NCI-H526 treated with DMSO at 0.1 percent for 48 hours (cell line): ENCODE measurements at places on chromosomes 16 and 17.

DNA sequence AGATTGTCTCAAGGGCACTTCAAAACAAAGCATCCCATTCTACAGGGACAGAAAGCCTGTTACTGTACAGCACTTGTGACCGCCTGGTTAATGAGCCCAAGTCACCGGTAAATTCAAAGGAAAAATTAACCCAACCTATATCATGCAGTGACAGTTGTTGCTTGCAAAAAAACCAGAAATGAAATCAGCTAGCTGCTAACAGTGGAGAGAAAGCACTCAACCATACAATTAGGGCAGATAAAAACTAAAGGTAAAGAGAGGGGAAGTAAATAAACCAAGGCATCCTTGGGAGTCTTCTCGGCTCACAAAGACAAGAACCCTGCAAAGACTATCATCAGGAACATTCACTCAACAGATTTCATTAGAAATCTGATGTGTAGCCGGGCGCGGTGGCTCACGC is 5.9 kb downstream of the RETREG3 start:
- no peak for DNase-seq

- no peak for DNase-seq
These were observed 1.6 kb downstream of the RANGRF start for GRCh38 chr17:8290043-8290442.

- DNase-seq = no peak
These were observed 18.9 kb downstream of the UTP6 start for GRCh38 chr17:31882571-31882970.

GRCh38 chr17:81148571-81148970 is 16.7 kb upstream of the PVALEF start:
- no peak for DNase-seq

DNA sequence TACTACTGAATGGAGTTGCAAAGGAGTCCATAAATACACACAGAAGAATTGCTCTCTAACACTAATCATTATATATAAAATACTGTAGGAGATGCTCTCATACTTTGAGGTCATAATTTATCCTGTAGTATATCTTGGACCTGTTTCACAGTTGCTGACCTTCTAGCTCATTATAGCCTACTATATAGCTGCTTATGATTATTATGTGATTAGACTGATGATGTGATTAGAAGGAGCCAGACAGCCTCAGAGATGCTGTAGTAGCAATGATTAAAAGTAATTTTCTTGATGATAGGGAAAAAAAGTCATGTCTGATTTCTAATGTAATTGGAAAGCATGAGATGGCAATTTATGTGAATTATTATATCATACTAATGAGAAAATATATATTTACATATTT is 455.7 kb downstream of the CNTNAP4 start:
- no peak for DNase-seq

DNA sequence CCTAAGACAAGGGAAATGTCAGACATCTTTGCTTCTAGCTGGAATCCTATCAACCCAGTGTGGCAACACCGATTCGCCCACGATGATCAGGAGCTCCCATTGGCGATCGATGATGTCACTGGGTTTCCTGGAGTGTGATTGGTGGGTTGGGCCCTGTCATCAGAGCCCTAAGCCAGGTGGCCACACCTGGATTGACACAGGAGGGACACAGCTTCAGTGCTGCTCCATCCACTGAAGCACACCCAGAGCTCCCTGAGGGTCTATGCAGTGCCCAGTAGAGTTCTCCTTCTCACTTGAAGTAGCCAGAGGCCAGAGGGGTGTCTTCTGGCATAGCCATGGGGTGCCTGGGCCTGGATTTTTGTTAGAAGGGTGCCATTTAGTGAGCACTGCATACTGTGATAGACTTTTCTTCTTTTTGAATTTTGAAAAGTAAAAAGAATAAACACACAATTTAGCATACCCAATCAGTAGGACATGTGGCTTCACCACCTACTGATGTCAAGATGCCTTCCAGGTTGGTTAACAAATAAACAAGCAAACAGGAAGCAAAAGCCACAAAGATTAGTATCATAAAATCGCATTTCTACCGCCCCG is 77.6 kb downstream of the CMIP start:
- no peak for DNase-seq

DNA sequence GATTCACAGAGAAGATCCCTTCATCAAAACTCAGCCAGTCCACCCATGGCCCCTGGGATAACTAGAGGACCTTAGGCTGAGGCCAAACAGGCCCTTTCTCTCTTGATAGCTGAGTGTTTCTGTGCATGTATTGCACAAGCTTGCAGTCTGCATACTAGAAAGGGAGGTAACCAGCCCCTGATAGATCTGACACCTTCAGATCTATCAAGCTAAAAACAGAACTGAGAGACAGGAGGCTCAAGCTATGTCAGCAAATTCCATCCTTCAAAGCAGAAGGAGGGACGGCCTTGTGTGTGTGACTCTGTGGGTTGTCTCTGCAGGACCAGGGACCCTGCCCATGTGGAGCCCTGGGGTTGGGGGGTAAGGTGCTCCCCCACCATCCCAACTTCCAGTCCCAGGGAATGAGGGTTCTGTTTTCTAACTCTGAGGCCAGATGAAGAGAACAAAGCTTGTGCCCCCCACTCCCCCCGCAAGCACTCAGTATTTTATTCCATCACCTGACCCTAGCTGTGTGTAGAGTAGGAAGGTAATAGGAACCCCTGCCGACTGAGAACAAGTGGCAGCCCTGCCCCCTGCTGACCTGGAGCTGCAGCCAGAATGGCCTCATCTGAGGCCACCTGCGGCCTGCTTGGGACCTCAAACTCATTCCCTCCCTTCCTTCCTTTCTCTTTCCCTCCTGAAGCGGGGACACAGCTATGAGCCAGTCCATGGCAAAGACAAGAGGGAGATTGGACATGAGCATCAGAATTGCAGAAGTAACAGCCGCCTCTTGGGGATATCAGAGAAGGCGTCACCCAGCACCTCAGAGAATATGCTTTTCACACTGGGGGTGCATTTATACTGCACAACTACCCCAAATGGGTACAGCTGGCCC is 63.8 kb downstream of the SMPD3 start:
- DNase-seq = no peak

GRCh38 chr17:39562976-39563375 is 44.7 kb downstream of the NEUROD2 start:
- DNase-seq = no peak

DNA sequence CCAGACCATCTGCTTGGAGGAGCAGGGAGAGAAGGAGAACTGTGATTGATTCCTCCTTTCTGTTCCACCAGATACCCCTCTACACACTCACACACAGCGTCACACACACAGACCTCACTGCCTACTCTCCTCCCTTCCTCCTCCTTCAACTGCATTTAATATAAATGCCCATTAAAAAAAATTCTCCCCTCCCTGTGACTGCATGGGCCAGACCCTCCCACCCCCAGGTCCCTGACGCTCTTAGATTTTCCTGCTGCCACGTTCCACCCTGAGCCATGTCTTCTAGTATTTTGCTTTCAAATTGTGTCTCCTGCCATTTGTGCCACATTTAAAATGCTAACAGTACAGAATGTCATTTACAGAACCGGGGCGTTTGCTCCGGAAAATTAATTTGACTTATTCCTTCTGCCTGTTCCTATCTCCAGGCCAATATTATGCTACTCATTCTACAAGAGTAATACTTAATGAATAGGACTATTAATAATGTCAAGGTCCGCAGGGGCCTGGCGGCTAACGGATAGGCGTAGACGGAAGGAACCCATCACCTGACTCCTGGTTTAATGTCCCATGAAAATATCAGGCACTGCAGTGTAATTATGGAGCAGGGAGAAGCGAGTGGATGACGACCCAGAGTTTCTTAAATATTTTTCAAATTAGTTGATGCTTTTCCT is 100.2 kb downstream of the MRM1 start:
- DNase-seq = no peak

DNA sequence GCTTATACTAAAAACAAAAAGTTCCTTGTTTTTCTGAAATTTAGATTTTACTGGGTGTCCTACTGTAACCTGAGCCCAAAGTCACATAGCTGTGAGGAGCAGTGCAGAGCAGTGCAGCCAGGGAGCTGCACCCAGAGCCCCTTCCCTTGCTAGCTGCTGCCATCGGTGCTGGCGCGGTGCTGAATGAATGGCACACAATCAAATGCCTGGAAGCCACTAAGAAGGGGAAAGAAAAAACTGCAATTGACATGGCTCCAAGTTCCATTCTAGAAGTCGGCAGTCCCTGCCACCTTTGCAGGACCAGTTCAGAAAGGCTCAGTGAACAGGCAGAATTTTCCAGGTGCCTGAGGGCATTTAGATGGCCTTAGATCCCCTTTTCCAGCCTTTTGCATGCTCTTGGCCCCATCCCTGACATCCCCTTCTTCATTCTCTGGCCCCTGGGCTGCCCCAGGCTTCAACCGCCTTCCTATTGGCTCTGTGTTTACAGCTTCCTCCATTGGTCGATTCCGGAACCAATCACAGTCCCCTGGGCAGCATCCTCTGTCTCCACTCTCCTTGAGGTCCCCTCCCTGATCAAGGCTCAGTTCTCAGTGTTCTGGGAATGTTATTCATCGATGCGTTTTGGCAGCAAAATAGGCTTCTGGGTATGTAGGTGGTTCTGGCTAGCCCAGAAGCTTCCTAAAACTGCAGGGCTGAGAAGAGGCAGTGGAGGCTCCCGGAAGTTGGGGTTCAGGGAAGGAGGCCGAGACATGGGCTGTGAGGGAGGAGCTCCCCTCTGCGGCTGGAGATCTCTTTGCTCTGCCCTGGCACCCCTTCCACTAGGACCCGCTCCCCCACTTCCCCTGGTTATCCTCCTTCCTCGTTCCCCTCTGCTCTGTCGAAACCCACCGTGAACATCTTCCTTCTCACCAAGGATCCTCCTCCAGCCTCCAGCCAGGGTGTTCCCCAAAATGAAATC is 37.9 kb downstream of the ATP2C2 start:
- no peak for DNase-seq

GRCh38 chr16:76441876-76442275 is 164.7 kb downstream of the CNTNAP4 start:
- DNase-seq = no peak

DNA sequence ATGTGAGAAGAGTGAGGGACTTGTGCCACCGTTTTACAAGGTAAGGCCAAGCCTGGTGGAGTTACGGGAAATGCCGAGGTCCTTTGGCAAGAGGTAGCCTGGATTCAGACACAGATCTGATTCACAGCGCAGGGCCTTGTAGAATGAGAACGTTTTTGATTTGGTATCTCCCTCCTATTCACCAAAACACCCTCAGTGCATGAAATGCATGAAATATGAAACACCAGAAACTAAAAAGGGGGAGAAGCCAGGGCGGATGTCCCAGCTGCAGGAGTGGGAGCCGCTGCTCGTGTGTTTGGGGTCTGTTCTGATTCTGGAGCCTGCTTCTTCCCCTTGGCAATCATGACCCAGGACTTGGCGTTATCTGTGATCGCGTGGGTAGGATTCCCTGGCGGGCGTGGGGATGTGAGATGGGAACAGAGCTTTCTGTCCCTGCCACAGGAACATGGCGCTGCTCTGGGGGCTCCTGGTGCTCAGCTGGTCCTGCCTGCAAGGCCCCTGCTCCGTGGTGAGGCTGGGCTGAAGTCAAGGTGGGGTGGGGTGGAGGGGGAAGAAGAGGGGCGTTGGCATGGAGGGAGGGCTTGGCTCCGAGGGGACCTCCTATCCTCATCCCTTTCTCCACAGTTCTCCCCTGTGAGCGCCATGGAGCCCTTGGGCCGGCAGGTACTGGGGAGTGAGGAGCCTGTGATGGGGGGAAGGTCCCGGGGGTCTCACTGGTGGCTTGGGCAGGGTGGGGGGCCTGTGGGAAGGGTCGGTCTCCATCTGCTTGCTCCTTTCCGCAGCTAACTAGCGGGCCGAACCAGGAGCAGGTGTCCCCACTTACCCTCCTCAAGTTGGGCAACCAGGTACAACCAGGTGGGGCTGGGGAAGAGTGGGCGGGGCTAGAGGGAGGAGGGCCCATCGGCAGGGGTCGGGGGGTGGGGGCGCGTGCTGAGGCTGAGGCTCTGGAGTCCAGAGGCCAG is 2.2 kb downstream of the SERPINF2 start:
- no peak for DNase-seq

DNA sequence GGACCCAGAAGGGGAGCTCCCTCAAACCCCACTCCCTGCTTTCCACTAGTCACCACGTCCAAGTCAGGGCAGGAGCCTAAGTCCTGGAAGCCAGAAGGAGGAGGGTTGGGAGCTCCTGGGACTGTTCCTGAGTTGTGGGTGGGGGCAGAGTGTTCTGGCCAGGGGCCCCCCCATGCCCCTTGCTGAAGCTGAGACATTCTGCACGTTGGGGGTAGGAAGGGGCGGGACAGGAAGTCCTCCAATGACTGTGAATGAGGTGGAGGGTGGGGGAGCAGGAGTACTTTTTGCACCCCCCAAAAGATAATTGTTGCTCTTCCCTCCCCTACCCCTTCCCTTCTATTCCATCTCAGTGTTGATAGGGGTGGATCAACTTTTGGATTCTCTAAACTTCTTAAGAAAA is 21.4 kb upstream of the C17orf113 start:
- DNase-seq = no peak

- no peak for DNase-seq
These were observed 4.2 kb upstream of the GFOD2 start for GRCh38 chr16:67723151-67723910.

DNA sequence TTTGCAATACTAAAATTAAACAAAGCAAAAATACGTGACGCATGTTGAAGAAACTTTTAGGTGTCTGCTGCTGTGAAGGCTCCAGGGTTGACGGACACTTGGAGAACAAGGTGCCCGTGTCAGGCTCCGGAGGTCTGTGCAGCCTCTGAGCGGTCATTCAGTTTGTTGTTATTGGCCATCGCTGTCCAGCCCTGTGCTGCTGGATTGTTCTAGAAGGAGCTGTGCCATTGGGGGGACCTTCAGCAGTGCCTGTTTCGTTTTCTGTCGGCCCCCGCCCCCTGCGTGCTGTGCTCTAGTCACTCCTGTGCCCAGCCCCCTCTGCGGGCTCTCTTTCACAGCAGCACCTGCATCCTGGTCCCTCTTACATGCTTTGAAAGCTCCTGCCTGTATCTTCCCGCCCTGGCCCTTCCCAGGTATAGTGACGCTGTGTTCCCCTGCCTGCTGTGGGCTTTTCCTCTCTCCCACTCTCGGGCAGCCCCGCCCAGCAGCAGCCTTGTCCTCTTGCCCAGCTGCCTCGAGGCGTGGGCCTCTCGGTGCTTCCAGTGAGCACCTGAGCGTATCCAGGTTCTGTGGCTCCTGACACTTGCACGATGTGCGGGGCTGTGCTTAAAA is 50.7 kb downstream of the RNF213 start:
- no peak for DNase-seq

DNA sequence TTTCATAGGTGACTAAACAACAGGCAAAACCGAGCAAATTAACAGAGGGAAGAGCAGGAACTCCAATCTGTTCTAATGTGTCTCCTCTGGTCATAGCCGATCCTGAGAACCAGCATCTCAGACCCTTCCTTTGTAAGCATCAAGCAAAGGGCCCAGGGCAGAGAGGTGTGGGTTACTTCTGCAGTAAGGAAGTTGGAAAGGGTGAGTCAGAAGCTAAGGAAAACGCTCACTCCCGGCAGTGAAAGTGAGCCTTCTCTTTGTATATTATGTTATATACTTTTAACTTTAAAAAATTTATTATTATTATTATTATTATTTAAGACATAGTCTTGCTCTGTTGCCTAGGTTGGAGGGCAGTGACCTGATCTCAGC is 77.7 kb downstream of the MRM3 start:
- no peak for DNase-seq

GRCh38 chr17:8697323-8697741 is 47.3 kb downstream of the CCDC42 start:
- no peak for DNase-seq
